ENCODE measurements at places on chromosomes 1 and 21.

GRCh38 chr1:185539277-185539943, 194.8 kb upstream of the HMCN1 start:
- no peak for DNase-seq

GRCh38 chr1:209265301-209265700, 318.2 kb upstream of the CAMK1G start:
- no peak for DNase-seq

- no peak for DNase-seq
Observed at GRCh38 chr1:95554408-95554807, 320.4 kb downstream of the RWDD3 start.

DNA sequence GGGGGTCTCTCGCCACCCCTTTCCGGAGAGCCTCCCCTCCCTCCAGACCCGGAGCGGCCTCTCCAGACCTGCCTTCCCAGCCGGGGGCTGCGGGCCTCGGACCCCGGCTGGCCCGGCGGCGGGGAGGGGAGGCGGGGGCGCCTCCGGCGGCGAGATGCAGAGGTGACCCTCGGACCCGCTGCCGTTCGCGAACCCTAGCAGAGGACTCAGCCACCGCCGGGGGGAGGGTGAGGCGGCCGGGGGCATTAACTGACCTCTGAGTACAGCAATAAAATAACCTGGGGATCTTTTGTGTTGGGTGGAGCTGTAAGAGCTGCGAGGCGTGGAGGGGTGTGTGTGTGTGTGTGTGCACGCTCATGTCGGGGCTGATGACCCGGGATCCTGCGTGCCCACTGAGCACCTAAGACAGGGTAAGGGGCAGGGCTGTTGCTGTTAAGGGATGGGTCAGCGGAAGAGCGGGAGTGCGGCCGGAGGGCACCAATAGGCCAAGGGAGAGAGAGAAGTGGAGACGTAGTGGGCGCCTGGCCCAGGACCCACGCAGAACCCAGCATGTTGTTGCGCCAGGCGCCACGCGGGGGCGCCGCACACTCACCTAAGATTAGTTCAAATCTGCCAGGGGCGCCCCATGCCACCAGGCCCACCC, 6.3 kb downstream of the HAPLN2 start:
- no peak for DNase-seq

GRCh38 chr1:50103615-50104081, 5.1 kb upstream of the ELAVL4 start:
- DNase-seq, result no peak

DNA sequence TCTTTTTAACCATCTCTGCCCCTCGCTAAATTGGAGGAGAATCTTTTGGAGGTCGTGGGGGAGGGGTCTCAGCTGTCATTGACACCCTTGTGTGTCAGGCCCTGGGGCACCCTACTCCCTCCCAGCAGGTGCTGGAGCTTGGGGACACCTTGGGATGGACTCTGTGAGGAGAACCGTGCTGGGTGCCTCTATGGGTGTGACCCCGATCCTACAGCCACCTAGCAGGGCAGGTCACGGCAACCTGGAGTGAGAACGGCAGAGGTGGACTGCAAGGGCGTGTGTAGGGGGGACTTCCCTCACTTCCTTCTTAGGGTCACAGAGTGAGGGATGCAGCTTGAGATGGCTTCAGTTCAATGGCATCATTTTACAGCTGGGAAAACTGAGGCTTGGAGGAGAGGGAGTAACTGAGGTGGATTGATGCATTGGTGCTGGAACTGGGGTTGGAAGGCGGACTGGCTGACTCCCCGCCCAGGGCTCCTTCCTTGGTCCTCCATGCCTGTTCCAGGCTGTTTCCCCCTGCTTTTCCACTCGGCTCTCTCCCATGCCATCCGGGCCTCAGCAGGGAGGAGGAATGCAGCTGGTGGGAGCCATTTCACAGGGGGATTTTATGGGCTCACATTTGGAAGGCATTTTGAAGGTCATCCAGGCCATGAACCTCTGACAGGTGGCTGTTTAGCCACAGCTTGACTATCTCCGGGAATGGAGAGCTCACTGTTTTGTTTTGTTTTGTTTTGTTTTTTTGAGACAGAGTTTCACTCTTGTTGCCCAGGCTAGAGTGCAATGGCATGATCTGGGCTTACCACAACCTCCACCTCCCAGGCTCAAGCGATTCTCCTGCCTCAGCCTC, 18.8 kb upstream of the ARHGEF10L start:
- no peak for DNase-seq

DNA sequence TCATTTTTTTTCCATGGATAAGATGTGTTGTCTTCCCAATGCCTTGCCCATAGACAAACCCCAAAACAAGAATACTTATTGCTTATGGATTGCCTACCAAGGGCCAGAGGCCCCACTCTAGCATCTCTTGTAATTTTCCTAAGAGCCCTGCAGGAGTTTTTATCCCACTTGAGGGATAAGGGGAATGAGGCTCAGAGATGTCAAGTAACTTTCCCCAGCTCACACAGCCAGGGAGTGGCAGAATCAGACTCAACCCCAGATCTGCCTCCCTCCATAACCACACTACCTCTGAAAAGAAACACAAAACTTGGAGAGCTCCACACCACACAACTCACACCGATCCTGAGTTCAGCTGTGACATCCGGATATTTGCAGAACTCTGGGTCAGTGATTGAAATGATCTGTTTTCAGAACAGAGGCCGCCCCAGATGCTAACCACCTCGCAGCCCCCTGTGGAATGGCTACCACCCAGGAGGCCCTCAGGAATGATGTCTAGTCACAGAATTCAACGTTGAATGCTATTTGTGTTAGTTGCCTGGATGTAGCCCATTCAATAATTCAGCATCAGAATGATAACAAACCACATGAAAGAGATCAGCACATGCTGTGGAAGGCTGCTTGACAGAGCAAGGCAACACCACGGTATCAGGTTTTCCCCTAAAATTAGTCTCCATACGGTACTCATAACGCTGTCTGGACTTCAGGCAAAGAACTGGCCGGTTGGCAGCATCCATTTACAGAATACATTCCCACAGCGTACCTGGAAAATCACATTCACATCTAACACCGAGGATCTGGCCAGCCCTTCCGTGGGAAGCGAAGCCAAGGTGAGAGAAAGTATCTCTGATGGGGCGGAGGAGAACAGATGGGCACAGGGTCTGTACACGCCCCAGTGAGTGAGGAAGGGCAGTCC, 231.9 kb downstream of the TOMM20 start:
- no peak for DNase-seq

DNA sequence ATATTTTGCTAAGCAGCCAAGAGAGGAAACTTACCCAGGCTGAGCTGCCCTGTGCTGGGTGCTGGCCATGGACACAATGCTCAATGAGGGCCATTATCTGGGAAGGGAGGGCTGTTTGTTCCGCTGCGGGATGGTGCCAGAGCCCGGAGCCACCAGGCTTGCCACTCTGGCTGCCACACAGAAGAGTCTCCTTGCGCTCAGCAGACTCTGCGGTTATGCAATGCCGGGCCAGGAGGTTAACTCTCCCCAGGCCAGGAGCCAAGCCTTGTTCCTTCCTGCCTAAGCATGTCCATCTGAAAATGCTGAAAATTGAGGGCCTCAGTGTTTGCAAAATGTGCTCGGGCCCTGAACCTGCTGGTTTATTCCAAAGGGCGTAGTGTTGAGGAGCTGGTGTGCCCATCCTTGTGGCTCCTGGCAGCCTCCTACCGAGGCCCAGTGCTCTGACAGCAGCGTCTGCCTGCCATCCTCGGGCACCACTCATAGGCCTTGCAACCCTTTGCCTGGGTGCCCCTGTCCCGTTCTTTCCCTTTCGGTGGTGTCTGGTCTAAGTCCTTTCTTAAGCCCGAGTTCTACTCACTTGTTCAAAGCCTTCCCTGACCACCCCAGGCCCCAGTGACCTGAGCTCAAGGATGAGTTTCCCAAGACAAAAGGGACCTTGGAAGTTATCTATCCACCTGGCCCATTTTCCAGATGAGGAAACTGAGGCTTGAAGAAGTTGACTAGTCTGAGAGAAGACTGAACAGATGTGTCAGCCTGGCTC, 133.8 kb upstream of the EDN2 start:
- no peak for DNase-seq

- no peak for DNase-seq
Observed at GRCh38 chr1:116273042-116273783, 99.8 kb upstream of the ATP1A1 start.

DNA sequence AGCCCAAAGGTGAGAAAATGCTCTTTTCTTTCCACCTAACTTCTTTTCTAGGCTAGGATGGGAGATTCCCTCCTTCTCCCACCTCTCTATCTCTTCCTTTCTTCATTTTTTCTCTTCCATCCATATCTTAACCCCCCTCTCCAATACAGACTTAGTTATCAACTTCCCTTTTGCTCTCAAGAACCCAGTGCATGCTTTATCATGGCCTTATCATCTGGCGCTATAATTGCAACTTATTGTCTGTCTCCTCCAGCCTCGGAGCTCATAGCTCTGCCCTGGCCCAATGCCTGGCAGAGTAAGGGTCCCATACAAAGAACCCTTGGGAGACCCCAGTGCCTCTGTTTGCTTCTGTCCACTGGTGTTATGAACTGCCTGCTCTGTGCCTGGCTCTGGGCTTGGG, 71.0 kb upstream of the NFASC start:
- no peak for DNase-seq

DNA sequence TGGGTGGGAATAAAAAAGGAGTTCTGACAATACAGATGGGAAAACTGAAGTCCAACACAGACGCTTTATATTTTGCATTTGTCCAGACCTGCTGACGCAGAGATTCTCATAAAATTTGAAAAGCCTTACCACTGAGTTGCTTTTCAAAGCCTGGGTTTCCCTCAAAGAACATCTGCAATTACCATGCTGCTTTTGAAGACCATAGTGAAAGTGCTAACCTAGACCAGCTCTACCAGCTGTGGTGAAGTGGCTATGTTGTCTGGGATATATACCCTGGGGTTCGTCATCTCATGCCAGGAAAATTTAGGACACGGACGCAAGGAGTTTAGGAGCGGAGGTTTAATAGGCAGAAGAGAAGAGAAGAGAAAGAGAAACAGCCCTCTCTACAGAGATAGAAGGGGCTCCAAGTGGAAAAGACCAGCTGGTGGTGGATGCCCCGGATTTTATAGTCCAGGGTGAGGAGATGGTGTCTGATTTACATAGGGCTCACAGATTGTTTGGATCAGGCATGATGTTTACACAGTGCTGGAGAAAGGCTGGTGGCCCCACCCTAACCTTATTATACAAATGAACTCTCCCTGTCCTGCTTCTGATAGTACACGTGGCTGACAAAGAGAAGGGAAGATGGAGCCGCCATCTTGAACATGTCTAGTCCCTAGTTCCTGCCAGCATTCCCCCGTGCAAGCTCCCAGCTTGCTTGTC, 73.8 kb downstream of the AK4 start:
- DNase-seq, result no peak
